ENCODE measurements at places on chromosomes 5 and 9.
A peak's percentile ranks its signal among the peaks of the same experiment; 100 is the strongest.

DNA sequence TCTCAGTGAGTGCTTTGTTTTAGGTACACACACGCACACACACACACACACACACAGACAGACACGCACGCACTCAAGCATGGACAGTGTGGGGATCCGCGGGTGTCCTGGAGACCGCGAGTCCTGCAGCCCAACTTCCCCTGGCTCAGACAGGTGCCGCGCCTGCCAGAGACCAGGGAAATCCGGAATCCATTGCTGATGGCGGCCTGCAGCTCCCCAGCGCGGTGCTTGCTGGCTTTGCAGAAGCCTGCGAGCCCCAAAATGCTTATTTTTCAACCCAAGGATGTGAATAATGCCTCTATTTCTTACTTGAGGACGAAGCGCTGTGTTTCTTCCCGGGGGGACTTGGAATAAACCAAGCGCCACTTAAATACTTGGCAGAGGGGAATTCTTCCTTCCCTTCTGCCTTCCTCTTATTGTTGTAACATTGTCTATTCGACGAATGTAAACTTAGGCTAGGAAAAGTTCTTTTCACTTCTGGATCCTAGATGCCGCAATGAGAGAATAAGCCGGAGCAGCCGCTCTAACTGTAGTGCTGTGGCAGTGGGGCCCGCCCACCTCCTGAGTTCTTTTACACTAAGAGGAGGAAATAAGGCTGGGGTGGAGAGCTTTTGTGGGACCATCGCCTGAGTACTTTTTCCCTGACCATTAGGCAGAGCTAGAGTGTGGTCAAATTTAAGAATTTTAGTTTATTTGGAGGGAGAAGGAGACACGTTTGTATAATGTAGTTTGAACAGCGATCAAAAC lies 802 bp downstream of the ITGA2 start:
- DNase-seq = no peak

GRCh38 chr5:67842806-67843205 lies 372.8 kb upstream of the PIK3R1 start:
- no peak for DNase-seq

DNA sequence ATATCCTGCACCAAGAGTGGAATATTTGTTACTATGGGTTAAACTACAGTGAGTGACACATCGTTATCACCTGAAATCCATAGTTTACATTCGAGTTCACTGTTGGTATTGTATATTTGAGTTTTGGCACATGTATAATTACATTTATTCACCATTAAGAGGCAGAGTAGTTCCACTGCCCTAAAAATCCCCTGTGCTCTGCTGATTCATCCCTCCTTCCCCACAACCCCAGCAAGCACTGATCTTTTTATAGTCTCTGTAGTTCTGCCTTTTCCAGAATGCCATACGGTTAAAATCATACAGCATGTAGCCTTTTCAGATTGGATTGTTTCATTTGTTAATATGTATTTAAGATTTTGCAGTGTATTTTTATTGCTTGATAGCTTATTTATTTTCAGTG lies 495.2 kb downstream of the DIRAS2 start:
- DNase-seq = no peak

GRCh38 chr5:79488058-79488457 lies 25.9 kb downstream of the HOMER1 start:
- no peak for DNase-seq

- DNase-seq = peak; percentile 26
These were observed 232.8 kb downstream of the DOCK8 start for GRCh38 chr9:447230-448025.

DNA sequence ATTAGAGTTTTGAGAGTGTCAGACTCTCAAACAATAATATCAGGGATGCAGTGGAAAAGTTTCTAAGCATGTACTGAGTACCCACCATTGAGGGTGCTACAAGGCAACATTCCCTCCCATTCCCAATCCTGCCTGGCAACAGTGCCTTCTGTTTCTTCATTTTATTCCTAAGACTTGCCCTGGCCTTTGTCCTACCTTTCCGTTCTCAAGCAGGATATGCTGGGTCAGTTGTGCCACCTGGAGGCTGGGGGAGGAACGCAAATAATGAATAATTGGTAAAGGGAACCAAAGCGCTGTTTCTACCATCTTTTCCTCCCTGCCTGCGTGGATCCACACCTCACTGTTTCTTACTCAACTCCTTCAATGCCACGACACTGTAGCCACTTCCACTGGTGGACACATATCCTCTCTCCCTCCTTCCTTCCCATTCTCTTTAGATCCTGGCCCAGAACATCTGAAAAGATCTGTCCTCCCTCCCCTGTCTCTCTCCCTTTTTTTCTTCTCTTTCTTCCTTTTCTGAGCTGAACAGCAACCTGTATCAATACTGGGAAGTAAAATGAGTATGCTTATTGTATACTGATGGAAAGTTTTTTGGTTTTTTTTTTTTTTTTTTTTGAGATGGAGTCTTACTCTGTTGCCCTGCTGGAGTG lies 149.5 kb downstream of the C9orf152 start:
- peak; percentile 47 for DNase-seq

GRCh38 chr9:103789686-103790085 lies 304.4 kb upstream of the SMC2 start:
- no peak for DNase-seq

DNA sequence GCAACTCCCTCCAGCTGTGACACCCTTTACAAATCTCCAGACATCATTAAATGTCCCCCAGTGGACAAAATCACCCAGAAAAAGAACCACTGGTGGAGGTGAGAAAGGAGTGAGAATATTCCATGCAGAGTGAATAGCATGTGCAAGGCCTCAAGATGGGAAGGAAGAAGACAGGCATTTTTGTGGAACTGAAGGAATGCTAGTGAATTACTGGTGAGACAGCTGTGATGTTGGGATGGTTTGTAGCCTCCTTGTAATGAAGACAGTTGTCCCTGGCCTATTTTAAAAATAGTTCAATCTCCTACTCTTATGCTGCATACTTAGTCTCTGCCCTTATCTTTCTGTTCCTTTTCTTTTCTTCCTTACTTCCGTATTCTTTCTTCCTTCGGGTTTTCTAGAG lies 124.9 kb upstream of the RPS23 start:
- no peak for DNase-seq

DNA sequence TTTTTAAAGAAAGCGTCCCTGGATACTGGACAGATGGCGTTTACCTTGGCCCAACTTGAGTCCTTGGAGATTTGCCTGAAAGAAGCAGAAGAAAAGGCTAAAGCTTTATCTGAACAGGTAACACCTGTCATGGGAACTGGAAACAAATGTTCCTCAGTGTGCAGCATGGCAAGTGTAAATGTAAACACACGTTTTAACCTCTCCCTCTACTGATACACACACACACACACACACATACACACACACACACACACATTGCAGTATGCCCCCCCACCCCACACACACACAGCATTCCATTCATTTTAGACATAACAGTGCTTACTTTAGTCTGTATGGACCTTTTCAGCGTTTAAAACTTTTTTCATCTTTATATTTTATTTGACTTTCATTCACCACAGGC lies 51.1 kb downstream of the CCDC192 start:
- no peak for DNase-seq

GRCh38 chr5:80106916-80107315 lies 71.8 kb downstream of the THBS4 start:
- DNase-seq = no peak

- no peak for DNase-seq
These were observed 19.0 kb upstream of the LPCAT1 start for GRCh38 chr5:1542781-1543180.

- no peak for DNase-seq
These were observed 13.5 kb upstream of the NDFIP1 start for GRCh38 chr5:142095035-142095434.

GRCh38 chr5:143427122-143427735 lies 23.7 kb upstream of the NR3C1 start:
- DNase-seq = no peak

- DNase-seq = no peak
These were observed 460 bp downstream of the DMRTA1 start for GRCh38 chr9:22446950-22447617.

DNA sequence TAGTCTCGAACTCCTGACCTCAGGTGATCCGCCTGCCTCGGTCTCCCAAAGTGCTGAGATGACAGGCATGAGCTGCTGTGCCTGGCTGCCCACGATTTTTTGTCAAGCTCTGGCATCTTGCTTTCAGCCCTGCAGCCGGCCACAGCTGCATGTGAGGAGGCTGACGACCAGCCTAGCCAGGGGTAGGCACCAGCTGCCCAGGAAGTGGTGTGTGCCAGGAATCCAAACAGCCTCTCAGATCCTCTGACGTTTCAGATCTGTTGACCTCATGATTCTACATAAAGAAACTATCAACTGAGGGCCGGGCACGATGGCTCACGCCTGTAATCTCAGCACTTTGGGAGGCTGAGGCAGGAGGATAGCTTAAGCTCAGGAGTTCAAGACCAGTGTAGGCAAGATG lies 19.0 kb downstream of the DYNC2I2 start:
- no peak for DNase-seq

- DNase-seq = no peak
These were observed 23.3 kb downstream of the SAR1B start for GRCh38 chr5:134609232-134609851.

- no peak for DNase-seq
These were observed 160.8 kb downstream of the DNAH5 start for GRCh38 chr5:13783726-13784125.

GRCh38 chr5:98968056-98968564 lies 39.3 kb upstream of the CHD1 start:
- DNase-seq = no peak

GRCh38 chr9:116639251-116639741 lies 47.8 kb upstream of the TRIM32 start:
- no peak for DNase-seq

DNA sequence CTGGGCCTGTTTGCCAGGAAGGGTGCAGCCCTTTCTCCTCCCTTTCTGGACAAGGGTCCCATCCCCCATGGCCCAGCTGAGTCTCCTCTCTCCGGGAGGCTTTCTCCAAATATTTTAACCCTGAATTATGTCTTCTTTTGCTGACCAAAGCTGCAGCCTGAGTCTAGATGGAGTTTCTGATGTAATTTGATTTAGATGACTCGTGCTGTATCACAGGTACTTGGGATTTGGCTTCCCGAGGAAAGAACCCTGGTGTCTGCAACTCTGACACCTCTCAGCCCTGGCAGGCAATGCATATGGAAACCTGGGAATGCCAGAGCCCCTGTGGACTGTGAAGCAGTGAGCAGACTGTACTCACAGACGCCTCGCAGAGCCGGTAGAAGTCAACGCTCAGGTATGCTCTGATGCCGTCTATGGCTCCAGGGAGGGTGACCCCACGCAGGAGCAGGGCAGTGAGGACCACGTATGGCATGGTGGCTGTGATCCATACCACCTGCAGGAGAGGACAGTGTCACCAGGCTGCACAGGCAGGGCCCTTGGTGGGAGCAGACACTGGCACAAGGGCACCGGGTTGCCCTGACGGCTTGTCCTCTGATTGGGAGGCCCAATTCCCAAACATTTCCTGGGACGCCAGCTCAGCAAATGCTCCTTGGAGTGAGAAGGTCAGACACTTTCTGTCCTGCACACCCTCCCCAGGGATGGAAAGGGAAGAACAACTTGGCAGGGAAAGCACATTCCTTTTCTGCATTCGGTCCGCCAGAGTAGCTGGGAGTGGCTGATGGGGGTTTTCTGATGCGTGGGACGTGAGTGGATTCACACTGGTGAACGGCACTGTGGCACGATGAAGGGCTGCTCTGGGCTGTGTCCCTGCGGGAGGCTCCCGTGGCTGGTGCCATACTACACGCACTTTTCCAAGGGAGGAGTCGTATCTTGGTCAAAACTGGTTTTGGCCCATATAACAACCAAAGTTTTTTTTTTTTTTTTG lies 24.7 kb downstream of the SLC6A3 start:
- DNase-seq = peak; percentile 4

DNA sequence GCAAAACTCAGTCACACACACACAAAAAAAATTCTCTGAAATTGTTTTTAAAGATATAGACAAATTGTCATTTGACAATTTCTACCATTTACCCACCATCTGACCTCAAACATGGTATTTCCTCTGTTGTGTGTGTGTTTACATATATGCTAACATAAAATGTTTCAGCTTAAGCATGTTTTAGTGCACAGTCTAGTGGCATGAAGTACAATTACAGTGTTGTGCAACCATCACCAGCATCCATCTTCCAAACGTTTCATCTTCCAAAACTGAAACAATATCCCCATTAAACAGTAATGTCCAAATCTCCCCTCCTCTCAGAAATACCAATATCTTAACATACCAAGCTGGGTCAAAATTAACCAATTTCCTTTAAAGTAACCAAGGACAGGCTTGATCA lies 65.2 kb downstream of the MYO10 start:
- DNase-seq = no peak

GRCh38 chr5:142156839-142157463 lies 48.4 kb downstream of the NDFIP1 start:
- DNase-seq = no peak

- no peak for DNase-seq
These were observed 29.6 kb upstream of the SLC9A3 start for GRCh38 chr5:553874-554273.

GRCh38 chr5:54894957-54895815 lies 90.2 kb downstream of the ESM1 start:
- DNase-seq = no peak
